ENCODE measurements at places on chromosomes 1 and 21.

- peak; percentile 41 for DNase-seq
Measured at GRCh38 chr1:27491748-27492700, 2.1 kb upstream of the WASF2 start.

DNA sequence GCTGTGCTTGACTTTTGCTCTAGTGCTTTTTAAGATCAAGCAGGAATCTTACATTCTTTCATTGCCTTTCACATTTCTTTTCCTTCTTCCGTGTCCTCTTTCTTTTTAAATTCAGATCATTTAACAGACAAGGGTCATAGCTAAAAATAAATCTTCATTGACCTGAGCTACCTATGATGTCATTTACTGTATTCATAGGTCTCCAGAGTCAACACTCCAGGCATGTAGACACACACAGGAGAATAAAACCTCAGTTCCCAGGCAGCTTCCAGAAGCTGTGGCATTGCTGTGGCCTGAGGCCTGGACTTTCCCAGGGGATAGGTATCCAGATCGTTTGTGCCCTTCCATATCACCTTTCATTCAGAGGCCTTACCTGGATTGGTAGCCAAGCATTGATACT lies 38.5 kb upstream of the ENAH start:
- no peak for DNase-seq

DNA sequence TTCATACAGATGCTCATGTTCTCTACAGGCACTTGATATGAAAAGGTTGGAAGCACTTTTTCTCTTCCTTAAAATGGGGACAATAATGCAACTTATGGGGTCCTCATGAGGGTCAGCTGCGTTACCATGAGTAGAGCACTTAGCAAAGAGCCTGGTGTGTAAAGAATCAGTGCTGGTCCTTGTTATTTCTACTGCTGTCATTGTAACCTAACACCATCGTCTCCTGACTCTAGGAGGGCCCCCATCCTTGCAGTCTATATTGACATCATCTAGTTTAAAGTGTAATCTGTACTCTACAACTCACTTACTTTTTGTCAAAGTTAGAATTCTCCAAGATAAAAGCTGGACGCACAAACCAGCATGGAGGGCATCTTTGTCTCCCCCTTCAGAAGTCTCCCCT lies 2.4 kb downstream of the CAPN9 start:
- no peak for DNase-seq

- no peak for DNase-seq
Measured at GRCh38 chr21:36821032-36821299, 122.1 kb downstream of the SIM2 start.

GRCh38 chr1:85058786-85059185 lies 10.5 kb upstream of the MCOLN3 start:
- no peak for DNase-seq

DNA sequence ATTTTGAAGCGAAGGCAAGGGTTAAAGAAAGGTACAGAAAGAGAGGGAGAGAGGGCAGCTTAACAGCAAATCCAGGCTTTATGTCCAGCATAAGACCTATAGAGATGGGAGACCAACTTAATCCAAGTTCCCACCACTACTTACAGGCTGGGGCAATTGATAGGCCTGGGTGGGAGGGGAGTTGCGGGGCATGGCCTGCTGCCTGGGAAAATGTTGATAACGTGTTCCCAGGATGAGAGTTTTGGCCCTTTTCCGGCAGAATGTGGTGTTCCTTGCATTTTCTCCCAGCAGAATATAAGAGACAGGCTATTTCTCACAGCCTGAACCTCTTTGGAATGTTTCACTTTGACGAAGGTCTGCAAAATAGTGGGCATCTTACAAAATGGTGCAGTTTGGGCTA lies 34.9 kb upstream of the PLA2G5 start:
- no peak for DNase-seq

DNA sequence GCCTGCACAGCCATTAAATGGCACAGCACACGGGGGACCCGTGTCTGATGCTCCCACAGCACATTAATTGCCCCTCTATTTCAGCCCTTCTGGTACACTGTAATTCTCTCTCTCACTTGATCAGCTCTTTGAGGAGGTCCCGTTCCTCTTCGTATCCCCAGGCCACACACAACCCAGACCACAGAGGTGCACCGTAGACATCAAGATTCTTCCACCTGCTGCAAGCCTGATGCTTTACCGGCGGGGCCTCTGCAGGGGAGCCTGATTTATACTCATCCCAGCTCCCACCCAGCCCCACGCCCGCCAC lies 759 bp downstream of the SMYD3 start:
- DNase-seq: no peak

GRCh38 chr1:50265790-50266314 lies 157.1 kb downstream of the ELAVL4 start:
- DNase-seq: no peak

DNA sequence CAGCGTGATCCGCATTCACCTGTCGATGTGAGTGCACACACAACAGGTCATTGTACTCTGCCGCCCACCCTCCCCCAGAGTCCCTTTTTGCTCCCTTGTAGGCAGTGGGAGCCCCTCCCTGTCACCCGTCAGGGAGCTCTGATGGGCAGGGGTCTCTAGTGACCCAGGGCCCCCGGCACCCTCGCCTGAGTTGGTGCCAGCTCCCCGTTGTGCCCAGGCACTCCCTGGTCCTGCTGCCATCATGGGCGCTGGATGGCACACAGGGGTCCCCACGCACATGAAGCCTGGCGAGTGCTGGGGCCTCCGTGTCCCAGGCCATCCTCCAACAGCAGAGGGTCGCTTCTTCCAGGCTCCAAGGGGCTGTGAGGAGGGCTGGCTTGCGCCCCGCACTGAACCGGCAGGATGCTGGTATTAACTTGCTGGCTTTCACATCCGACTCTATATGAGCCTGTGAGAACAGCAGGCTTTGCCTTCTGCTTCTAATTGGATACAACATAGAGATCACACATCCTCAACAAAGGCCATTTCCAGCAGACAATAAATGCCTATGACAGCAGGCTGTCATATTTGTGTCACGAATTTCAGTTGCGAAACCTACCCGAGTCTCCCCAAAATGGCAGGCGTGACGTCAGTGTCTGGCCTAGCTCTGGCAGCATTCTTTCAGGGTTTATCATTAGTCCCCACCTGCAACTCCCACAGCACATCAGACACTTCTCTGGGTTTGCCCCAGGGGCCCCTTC lies 35.4 kb downstream of the KIAA1614 start:
- DNase-seq: peak; percentile 45

GRCh38 chr1:31380181-31380580 lies 7.3 kb upstream of the FABP3 start:
- DNase-seq: no peak
